Fibroblast of skin of right biceps (primary cell): ENCODE measurements at places on chromosomes 1 and 21.

- no peak for DNase-seq
These were observed 20.2 kb downstream of the RBM11 start for GRCh38 chr21:14236180-14236579.

DNA sequence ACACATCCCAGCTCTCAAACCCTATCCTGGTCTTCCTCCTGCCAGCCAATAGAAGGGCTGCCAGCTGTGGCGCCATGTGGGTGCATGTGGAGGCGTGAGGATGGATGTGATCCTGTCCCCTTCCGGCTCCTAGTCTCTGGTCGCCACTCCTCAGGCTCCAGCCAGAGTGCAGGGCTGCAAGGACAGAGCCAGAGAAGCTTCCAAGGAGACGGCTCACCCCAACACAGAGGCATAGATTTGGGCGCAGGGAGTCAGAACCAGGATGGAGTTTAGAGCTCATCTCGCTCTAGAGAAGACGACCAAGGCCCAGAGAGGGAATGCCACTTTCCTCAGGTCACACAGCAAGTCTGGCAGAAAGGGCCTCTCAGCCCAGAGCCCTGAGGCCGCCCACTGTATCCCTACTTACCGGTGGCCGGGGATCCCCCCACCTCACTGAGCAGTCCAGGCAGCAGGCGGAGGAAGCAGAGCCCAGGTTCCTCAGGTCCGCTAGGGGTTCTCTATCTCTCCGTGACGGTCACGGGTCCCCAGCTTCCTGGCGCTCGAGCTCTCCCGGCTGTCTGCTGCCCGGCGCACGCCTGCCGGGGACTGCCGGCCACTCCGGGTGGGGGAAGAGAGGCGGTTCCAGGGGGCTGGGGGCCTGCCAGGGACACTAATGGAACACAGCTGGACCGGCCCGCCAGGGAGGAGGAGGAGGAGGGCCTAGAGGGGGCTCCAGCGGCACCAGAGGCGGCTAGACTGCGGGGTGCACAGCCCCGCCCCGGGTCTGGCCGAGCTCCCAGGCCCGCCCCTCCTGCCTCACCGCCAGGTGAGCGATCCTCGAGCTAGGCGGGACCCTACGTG is at the start of gene COL16A1:
Gene COL16A1 (minus strand): TSS at position 587 of the 840 bp plus-strand sequence. CDS start 1,824 bp downstream, outside the sequence.
- peak; percentile 89 for DNase-seq

GRCh38 chr21:35601211-35601610 is 459.1 kb downstream of the SETD4 start:
- DNase-seq = peak; percentile 77

DNA sequence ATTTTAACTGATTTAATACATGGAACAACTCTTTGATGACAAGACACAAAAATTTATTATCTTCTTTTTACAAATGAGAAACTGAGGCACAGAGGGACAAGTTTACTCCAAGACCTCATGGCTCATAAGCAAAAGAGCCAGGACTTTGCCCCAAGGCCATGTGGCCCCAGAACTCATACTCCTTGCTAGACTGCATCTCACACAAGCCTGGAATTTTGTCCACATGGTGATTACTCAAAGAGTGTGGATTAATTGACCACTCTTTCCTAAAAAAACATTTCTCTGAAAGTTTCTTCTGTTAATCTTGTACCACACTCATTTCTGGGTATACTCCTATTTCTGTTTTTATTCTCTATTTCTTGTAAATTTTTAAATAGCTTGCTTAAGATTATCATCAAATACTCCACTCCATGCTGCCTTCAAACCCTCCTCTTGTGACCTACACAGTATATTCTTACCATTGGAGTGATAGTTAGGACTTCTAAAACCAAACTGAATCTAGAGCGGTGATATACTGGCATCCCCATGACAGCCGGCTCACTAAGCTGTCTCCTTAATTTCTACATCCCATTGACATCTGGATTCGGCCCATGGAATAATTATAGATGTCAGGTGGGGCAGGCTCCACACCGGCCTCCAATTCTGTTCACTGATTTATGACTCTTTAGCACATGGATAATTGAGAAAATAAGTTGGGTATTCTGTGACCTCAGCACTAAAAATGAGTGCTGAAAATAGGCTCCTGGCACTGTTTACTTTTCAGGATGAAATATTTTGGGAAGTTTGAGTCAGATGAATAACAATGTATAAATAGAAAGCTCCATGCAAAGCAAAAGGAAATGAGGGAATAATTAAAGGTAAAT is 16.1 kb downstream of the RGS4 start:
- DNase-seq = peak; percentile 83

DNA sequence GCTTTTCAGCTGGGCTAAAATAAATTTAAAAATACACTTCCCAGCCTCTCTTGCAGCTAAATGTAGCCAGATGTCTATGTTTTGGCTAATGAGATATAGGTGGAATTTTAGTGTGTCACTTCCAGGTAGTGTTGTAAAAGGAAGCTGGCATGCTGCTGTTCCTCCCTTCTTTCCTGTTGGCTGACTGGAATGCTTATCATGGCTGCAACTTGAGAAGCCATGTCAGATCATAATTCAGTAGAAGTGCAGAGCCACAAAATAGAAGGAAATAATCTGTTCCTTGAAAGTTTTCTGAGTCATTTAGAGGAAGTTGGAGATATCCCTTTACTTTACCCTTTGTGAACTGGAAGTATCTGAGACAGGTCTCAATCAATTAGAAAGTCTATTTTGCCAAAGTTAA is 10.9 kb upstream of the RBM15 start:
- DNase-seq = peak; percentile 30

- no peak for DNase-seq
These were observed at the start of gene SPRR3 for GRCh38 chr1:153001382-153001781. SPRR3 (plus strand) TSS chr1:153001749; CDS start chr1:153003021, 1,272 bp downstream.

DNA sequence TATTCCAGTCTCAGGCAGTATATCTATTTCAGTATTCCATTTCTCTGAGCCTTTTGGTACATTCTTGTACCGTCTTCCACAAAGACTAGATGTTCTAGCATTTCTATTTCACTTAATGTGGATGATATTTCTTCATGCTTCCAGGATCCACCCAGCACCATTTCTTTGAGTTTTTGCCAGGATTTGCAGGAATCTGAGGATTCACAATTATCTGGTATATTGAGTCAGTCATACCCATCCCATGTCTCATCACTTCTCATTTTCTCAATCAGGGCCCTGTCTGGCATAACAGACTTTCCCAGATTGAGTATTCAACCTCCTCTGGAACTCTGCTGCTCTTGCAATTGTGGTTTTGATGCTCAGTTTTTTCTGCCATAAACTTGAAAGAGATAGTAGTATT is 20.9 kb upstream of the COL11A1 start:
- DNase-seq = peak; percentile 92

DNA sequence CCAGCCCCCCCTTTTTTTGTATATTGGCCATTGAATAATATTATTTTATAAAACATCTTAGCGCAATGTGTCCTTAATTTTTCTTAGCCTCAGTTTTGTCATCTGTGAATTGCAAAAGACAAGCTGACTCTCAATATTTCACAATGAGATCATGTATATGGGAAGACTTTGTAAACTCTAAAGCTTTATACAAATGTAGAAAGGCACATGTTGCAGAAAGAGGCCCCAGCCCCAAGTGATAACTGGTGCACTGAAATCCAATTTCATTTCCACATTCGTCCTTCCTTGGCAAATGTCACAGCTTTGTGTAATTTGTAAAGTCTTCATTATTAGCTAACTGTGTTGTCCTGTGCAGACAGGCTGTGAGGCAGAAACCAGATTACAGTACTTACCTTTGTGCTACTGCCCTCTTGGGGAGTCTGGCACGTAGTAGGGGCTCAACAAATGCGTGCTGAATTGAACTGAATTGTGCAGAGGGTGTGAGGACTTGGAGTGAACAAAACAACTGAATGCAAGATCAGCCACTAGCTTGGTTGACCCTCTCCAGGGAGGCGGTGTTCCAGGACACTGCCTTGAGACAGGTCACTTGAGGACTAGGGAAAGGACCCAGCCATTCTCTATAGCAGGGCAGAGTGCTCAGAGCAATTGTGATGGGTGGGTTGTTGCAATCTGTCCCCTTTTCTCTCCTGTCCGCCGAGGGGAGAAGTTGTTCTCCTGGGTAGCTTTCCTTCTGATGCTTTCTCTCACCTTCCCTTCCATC is 74.6 kb downstream of the LMO4 start:
- DNase-seq = no peak

- peak; percentile 84 for DNase-seq
These were observed 81.1 kb downstream of the SIK1 start for GRCh38 chr21:43345746-43346409.

GRCh38 chr1:85275701-85276214 is 674 bp downstream of the BCL10 start:
- no peak for DNase-seq

- DNase-seq = no peak
These were observed 14.0 kb downstream of the ZNF644 start for GRCh38 chr1:91007827-91008226.

DNA sequence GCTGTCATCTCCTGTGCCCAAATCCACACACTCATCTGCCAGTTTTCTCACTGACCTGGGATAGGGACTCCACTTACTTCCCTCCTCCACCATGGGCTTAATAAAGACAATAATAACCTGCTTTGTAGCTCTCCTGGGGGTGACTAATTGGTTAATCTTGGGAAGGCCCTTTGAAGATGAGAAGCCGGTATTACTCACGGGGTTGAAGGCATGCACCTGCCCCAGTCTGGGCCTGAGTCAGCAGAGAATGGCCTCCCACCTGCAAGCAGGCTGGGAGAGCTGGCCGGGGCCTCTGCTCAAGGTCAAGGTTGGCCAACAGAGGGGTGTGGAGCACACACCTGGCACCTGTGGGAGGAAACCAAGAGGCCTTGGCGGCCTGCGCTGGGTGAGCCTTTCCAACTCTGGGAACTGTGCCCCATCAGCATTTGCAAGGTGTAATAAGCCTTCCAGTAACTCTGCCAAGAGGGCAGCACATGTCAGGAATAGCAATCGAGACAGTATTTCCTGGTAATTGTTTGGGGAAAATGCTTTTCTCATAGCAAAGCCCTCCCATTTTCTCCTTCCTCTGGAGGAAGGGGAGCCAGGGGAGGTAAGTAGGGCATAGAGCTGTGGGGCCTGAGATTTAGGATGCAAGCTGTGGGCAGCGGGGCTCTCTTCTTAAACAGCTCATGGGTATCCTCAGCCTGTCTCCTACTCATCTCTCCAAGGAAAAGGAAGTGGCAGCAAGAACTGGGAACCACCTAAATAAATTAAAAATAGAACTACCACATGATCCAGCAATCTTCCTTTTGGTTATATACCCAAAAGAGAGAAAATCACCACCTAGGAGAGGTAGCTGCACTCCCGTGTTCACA is 49.0 kb downstream of the TOMM20 start:
- peak; percentile 43 for DNase-seq

DNA sequence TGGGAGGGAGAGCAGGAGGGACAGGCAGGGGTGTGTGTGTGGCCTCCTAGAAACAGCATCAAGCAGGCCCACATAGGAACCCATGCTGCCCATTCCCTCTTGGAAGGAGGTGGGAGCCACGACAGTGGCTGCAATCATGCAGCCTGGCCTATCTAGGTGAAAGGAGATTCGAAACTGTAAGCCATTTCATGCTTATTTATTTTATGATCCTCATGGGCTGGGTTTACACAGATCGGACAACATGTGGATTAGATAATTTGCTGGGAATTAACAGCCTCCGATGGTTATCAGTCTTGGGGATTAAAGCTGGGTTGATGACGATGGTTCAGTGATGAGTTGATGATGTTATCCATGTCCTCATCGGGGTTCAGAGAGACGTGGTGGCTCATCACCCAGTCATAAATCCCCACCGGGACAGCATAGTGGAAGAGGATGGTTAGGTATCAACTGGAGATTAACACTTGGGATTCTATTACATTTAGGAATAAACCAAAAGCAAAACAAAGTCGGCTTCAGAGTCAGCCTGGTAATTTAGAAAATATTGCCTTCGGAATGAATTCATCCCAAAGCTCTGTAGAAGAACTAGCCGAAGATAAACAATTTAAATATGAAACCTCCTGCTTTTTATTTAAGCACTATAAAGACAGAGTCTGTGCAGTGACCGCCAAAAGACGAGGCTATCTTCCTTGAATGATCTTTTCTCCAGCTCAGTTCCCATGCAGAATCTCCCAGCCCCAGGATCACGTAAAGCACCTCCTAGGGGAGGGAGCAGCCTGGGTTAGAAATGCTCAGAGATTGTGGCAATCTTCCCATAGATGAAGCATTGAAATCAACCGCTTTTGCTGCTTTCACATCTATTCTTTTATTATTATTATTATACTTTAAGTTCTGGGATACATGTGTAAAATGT is 252.8 kb downstream of the FOXD2 start:
- no peak for DNase-seq

GRCh38 chr1:31529999-31530684 is 46.2 kb upstream of the TINAGL1 start:
- DNase-seq = peak; percentile 54

DNA sequence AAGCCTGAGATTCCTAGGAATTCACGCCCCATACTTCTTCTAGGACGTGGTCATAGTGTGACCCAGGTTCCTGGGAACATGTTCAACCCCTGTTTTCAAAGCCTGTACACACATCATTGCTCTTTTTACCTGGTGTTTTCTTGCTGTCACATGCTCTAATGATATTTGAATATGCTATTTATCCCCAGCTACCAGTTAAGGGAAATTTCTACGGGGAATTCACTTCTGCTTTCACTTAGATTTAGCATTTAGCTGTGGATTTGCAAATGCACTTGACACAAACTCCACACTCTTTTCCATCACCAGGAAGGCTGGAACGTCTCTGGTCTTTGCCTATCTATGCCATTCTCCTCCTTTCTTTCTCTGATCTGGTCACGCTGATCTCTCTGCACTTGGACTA is 11.3 kb upstream of the SAMSN1 start:
- DNase-seq = no peak

GRCh38 chr1:64131155-64131554 is 72.3 kb upstream of the UBE2U start:
- DNase-seq = no peak

GRCh38 chr1:230643908-230644307 is 1.6 kb downstream of the COG2 start:
- peak; percentile 39 for DNase-seq

GRCh38 chr21:15764878-15765277 is 35.1 kb downstream of the USP25 start:
- no peak for DNase-seq

DNA sequence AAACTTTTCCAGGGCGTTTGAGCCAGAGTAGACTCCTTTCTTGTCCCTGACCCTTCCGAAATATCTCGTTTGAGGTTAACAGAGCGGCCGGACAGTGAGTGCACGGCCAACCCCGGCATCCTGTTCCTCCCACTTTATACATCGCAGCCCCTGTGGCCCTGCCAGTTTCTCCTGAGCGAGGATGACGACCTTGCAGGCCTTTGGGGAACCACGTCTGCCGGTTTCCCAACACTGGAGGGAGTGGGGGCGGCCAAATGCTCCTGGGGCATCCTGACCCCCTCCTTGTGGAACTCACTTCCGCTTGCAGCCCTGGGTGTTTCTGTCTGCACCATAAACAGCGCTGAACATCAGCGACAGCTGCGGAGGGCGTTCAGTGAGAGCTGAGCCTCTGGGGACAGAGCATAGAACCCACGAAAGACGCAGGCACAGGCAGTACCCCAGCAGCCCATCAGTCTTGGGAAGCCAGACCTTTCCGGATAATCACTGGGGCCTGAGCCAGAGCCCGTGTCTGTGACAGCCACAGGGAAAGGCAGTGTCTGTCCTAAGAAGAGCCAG is 4.8 kb upstream of the KCNAB2 start:
- DNase-seq = no peak

- peak; percentile 54 for DNase-seq
These were observed 127.2 kb downstream of the IGSF21 start for GRCh38 chr1:18234790-18235242.
